GM12891 (cell line): ENCODE measurements at places on chromosomes 2 and 18.

DNA sequence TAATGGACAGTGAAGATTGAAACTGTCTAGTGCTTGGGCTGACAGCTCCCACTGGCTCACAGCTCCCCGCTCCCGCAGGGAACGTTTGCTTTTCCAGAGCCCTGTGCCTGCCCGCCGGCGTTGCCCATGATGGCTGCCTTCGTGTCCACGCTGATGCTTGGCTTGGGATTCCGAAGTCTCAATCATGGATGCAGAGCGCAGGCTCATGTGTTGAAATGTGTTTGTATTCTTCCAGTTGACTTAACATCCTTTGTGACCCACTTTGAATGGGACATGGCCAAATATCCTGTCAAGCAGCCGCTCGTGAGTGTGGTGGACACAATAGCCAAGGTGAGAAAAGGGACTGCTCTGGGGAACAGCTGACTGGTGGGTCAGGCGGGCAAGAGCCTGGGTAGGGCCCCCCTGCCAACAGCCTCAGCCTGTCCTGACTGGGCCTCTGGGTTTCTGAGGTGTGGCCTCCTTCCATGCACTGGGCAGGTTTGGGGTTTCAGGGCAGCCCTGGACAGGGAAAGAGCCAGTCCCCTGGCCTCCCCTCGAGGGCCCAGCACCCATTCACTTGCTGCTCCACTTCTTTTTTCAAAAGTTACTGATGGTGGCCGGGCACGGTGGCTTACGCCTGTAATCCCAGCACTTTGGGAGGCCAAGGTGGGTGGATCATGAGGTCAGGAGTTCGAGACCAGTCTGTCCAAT, 42.8 kb downstream of the ATP6V1C2 start:
- DNase-seq = no peak

GRCh38 chr18:80250740-80251364, 3.5 kb upstream of the PARD6G start:
- DNase-seq = no peak

DNA sequence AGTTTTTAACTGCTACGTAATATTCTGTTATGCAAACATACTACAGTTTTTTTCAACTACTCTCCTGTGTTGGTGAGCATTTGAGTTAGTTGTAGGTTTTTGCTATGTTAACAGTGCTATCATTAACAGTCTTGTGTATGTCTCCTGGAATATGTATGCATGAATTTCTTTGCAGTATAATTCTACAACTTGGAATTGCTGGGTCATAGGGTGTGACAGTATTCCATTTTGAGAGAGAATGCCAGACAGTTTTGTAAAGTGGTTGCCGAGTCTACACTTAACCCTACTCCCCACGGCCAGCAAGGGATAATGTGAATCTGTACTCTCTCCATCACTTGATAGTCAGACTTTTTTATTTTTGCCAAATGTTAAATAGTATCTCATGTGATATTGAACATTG, 67.1 kb downstream of the MALT1 start:
- DNase-seq = no peak

DNA sequence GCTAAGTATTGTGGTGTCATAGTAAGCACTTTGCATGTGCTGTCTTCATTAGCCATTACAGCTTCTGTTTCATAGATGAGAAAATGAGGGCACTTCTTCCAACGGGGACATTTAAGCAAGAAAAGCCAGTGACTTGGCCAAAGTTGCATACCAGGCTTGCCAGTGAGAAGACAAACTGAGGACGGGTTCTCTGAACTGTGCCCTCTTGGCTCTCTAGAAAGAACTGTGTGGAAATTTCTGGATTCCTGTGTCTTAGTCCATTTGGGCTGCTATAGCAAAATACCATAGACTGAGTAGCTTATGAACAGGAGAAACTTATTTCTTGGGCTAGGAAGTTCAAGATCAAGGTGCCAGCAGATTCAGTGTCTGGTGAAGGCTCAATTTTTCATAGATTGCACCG, 13.3 kb downstream of the CTIF start:
- DNase-seq = no peak

- no peak for DNase-seq
Measured at GRCh38 chr2:230843132-230843531, 21.6 kb upstream of the ITM2C start.

DNA sequence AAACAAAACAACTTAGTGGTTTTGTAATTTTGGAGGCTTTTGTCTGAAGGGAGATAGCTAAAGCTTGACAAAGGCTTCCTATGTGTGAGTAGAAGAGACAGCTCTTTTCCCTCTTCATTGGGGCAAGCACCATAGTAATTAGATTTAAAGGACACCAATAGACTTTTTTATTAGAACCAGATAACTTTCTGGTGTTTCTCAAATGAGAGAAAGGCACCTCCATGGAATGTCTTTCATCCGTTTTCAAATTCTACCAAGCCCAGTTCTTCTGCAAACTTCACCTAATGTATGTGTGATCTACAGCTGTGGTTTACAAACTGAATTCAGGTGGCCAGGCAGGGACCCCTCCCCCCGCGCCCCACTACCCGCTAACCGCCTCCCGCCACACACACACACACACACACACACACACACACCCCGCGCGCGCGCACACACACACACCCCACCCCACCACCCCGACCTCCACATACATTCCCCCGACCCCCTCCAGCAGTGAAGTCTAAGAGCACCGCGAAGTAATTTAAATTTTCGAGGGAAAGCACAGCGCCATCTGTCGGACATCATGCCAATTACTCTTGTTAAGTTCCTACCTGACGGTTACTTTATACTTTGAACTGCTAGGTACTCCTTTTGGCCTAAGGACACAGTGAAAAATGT, 31.6 kb upstream of the PPP1R1C start:
- peak; percentile 48 for DNase-seq

- DNase-seq = no peak
Measured at GRCh38 chr2:224847961-224848850, 132.0 kb upstream of the CCDC195 start.

- DNase-seq = no peak
Measured at GRCh38 chr2:42109959-42110640, 59.1 kb upstream of the EML4 start.

DNA sequence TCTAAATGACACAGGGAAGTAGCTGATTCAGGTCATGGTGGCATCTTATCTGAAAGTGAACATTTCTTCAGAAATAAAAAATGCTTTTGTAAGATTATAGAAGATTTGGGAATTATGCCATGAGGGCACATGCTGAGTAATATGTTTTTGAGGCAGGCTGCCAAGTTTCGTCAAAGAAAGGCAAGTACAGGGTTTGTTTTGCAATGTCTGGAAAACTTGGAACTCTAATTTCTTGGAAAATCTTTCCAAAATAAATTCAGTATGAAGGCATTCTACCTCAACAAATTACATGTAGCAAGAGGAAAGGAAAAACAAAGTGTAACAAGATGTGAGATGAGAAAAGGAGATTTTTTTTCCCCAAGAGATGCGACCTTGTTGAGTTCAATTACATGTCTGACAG, 167.7 kb downstream of the PLCL1 start:
- DNase-seq = no peak
